ENCODE measurements at places on chromosomes 6 and 20. TPM values are rescaled to one million over a fixed set of nuclear protein-coding genes. Genes with fewer than 3 reads are reported as not detected.

Gene PTK6
- polyA plus RNA-seq: 1.1 TPM

Gene IP6K3
- 1.0 TPM for polyA plus RNA-seq

Gene FOXP4
- polyA plus RNA-seq: 29.3 TPM

Gene MAK
- 3.3 TPM for polyA plus RNA-seq

GRCh38 chr6:22306741-22307466 is 10.1 kb upstream of the PRL start:
- no peak for DNase-seq

DNA sequence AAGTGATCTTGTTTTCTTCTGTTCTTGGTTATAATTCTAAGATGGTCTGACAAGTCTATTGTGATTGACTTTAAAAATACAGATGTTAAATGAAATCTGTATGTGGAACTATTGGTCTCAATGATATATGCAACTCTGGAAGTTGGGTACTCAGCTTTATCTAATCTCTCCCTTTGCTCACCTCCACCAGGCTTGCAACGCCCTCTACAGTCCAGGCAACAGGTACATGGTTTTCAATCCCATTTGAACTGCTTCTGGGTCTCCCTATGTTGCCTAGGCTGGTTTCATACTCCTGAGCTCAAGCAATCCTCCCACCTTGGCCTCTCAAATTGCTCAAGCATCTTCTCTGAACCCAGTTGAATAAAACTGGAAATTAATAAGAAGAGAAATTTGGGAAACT is 25.6 kb upstream of the HLA-DQB1 start:
- no peak for DNase-seq

DNA sequence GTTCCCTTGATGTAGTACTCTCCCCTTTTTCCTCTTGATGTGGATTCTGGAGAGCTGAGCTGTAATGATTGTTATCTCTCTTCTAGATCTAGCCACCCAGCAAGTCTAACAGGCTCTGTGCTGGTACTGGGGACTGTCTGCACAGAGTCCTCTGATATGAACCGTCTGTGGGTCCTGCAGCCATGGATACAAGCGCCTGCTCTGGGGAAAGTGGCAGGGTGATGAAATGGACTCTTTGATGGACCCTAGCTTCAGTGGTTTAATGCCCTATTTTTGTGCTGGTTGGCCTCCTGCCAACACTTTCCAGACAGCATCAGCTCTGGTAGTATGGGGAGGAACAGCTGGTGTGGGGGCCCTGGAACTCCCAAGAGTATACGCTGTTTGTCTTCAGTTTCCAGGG is 216.3 kb downstream of the ADGRG6 start:
- no peak for DNase-seq

DNA sequence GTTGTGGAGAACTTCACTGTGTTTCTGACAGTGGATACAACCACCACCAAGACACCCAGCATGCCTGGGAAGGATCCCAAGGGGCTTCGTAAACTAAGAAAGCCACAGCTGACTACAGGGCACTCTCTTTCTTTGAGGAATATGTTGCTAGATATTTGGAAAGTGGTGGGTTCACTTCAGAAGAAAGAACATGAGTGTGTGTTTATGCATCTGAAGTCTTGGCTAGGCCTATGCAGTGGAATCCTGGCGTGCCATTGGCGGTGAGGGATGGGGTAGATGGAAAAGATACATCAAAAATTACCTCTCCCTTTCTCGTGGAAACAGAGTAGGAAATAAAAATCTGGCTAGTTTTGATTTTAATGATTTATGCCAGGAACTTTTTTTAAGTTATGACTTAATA is 187.7 kb downstream of the PDE7B start:
- no peak for DNase-seq

GRCh38 chr20:60528141-60528540 is 569.9 kb downstream of the CDH26 start:
- DNase-seq: no peak

DNA sequence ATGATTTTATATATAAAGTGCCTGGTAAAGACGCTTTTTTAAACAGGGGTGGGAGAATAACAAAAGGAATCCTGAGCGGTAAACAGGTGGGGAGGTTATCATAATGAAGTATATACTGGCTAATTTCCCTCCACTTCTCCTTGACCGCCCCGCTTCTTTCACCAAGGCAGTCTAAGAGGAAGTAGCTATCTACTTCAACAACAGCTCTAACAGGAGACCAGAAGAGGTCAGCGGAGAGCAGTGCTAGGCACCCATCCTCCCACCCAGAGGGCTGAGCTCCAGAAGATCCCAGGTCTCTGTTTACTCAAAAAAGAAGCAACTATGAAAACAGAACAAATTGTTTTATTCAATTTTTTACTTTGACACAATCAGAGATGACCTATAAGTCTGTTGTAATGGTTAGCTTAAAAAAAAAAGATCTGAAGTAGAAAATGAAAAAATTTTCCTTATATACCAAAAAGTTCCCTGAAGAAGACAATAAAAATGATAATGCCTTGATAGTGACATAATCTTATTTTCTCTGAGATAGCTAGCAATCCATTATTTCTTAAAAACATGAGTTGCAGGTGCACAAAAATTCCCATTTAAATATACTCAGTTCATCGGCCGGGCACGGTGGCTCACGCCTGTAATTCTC is 141.1 kb downstream of the PDSS2 start:
- peak; percentile 61 for DNase-seq

GRCh38 chr20:44019638-44020335 is 105.1 kb downstream of the TOX2 start:
- DNase-seq: no peak

DNA sequence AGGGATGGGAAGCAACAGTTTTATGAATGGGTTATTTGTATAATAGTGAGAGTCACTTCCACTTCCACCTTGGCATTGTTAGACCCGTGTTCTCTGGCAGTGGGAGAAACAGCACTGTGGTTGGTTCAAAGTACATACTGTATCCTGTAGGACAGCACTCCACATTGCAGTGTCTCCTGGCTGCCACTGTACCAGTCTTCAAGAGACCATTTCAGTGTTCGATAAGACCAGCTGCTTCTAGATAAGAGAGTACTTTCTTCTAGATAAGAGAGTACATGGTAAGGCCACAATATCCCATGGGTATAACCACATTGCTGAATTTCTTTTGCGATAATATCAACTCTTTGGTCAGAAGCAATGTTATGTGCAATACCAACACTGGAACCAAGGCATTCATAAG is 28.8 kb downstream of the FITM2 start:
- no peak for DNase-seq
